Adrenal gland (tissue), 19 donors: ENCODE measurements at places on chromosomes 5 and 9. TPM values are rescaled to one million over a fixed set of nuclear protein-coding genes. Genes with fewer than 3 reads are reported as not detected.

Gene SPINK13
- total RNA-seq, result not detected

Gene PFN3
- not detected for total RNA-seq

Gene SLCO6A1
- not detected for total RNA-seq

Gene SAP30L
- 27.9 TPM for total RNA-seq

Gene CDHR2
- total RNA-seq, result 0.34 TPM

DNA sequence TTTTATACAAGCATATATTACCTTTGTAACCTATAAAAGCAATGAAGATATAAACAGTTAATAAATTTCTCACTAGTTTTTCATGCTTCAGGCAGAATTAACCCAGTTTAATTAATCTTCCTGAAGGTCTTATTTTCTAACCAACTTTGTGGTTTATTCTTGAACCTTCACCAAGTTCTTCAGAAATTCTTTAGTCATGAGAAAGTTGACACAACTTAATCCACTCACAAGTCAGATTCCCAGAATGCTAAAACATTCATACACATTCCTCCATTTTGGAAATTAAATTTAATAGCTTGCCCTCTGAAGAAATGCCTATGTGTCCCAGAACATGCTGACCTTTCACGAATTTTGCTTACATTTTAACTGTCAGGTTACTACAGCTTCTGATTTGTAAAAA is 105.4 kb upstream of the PAM start:
- DNase-seq, result no peak

GRCh38 chr5:94544875-94545547 is 73.4 kb downstream of the KIAA0825 start:
- DNase-seq, result no peak

- no peak for DNase-seq
These were observed 74.9 kb downstream of the PGM5 start for GRCh38 chr9:68431307-68431706.

- no peak for DNase-seq
These were observed 94.7 kb upstream of the ANKRD55 start for GRCh38 chr5:56327809-56328208.

DNA sequence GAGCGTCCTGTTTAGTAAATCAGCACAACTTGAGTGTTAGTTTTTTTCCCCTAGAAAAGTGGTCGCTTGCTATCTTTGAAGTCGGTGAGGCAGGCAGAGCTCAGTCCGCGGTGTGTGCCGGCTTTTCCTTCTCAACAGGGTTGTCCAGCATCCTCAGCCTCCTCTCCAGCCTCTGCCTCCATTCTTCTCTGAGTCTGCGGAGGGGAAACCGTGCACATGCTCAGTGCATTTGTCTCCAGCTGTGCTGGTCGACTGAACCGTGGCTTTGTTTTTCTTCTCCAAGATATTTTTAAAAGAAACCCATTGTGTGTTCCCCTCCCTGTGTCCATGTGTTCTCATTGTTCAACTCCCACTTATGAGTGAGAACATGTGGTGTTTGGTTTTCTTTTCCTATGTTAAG is 25.3 kb downstream of the FAM240B start:
- DNase-seq, result no peak
